Tibial nerve (tissue), 4 donors: ENCODE measurements at places on chromosomes 16 and 17. TPM values are rescaled to one million over a fixed set of nuclear protein-coding genes. Genes with fewer than 3 reads are reported as not detected.
A peak's percentile ranks its signal among the peaks of the same experiment; 100 is the strongest.

- no peak for DNase-seq
These were observed 26.1 kb downstream of the GLG1 start for GRCh38 chr16:74580833-74581232.

- DNase-seq = no peak
These were observed 2.2 kb downstream of the PLA2G15 start for GRCh38 chr16:68247400-68247799.

DNA sequence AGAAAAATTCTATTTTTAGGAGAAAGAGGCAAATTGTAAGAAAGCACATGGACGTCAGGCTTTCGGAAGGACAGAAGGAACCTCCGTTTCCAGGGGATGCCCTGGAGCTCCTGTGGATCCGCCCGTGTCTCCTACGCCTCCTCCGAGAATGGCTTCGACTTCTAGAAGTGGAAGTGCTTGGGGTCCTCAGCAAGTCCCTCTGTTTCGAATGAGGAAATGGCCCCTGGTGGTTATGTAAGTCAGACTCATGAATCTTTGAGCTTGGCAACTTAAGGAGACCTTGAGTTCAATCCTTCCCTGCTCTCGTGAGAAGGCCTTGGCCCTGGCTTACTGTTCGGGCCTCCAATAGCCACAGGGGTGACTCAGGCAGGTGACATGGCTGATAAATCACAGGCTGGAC lies 38.9 kb downstream of the COX4I1 start:
- DNase-seq = no peak

- no peak for DNase-seq
These were observed 281.8 kb downstream of the HAPSTR1 start for GRCh38 chr16:9372934-9373890.

DNA sequence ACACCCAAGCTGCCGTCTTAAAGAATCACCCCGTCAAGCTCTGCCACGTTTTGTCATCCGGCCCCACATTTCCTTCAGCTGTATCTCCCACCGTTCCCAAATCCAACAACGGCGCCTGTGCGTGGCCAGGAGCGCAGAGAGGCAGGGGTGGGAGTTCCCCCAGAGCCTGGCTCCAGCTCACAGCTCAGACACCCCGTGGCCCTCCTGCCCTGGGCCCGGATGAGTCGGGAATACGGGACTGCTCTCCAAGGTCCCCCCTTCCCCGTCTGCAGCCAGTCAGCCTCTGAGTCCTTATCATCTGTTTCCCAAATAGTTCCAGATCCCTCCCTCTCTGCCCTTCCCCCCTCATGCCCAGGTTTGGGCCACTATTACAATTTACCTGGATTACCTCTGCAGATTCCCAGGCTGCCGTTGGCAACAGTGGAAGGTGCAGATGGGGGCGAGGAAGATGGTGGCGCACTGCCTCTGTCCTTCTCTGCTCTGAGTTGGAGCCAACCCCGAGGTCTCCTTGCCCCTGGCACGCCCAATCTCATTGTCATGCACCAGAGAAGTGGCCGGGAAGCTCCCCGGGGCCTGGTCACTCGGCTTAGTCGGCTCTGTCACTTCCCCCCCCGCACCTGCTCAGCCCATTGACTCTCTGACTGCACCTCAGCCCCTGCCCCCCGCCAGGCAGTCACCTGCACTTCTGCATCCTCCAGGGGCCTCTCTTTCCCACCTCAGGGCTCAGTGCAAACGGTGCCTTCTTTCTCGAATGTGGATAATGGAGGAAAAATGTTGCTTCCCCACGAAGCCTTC lies 18.3 kb upstream of the RPTOR start:
- no peak for DNase-seq

GRCh38 chr17:59753522-59754467 lies 46.3 kb downstream of the VMP1 start:
- peak; percentile 68 for DNase-seq

- DNase-seq = no peak
These were observed 130.5 kb downstream of the NPIPB5 start for GRCh38 chr16:22641131-22641628.

GRCh38 chr17:42904110-42904469 lies 3.5 kb downstream of the G6PC1 start:
- no peak for DNase-seq

- DNase-seq = no peak
These were observed 46.4 kb upstream of the CDH13 start for GRCh38 chr16:82580298-82580890.

DNA sequence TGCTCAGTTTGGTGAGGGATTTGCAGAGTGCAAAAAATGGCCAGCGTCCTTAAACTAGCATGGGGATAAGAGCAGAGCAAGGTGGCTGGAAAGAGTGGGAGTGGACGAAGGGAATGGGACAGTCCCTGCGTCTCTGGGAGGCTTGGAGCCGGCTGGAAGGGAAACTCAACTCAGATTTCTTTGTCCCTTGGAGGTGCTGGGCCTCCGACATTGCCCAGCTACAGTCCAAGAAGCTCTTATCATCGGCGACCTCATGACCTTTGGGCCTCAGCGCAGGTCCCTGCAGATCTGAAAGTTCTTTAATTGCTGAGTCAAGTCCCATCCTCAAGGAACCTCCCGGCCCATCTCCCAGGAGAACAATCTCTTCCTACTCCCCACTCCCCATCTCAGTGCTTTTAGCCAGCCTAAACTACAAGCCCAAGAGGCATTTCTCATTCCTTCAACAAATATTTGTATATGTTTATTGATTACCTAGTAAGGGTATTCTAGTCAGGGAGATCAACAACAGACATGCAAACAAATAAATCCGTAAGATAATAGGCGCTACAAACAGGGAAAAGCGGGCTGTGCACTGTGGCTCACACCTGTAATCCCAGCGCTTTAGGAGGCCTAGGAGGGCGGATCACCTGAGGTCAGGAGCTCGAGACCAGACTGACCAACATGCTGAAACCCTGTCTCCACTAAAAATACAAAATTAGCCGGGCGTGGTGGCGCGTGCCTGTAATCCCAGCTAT lies 985 bp upstream of the TMEM107 start:
- DNase-seq = no peak

GRCh38 chr17:18326039-18326438 lies 10.9 kb downstream of the SMCR8 start:
- DNase-seq = no peak

DNA sequence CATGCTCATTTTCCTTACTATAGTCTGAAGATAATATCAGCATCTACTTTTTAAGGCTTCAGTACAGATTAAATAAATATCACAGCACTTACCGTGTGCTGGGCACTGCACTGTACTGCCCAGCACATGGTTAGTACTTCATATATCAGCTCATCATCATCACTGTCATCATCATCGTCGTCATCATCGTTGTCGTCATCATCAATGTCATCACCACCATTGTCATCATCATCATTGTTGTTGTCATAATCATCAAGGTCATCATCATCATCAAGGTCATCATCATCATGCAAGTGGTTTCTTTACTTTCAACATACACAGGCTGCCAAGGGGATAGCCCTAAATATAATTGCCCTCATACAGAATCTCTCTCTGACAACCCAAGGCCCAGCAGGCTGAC lies 275.1 kb downstream of the ABCC12 start:
- DNase-seq = no peak

- DNase-seq = no peak
These were observed 183.1 kb upstream of the COX10 start for GRCh38 chr17:13885953-13886889.

DNA sequence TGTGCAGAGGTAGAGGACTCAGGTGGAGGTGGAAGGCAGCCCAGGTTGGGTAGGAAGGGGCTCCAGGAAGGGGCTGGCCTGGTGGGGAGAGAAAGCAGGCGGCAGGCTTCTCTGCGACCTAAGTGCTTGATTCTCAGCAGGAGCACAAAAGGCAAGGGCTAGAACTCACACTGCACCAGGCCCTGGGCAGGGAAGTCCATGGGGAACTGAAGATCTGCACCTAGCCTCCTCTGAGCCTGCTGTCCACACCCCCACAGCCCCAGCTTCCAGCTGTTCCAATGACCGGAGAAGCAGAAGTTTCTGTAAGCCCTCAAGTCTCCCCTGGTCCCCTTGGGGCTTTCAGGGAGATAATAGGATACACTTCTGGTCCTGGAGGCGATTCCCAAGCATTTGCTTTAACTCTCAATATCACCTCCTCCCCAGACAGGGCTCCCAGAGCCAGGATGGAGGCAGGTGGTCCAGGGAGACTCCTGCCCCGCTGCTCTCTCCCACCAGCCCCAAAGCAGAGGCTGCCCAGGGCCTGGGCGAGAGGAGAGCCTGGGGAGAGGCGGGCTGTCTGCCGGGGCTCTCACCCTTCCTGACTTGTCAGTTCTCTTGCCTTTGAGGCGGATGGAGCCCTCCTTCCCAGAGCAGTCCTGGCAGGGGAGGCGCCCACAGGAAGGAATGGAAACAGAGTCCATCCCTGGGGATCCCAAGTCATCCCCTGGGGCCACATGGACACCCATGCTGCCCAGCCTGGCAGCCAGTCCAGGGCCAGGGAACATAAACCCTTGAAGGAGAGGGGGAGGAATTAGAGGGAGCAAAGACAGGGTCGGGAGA lies 126.0 kb downstream of the RBFOX3 start:
- no peak for DNase-seq

- DNase-seq = no peak
These were observed 7.8 kb downstream of the HIC1 start for GRCh38 chr17:2062571-2063183.

GRCh38 chr16:81668243-81669097 lies 110.6 kb upstream of the PLCG2 start:
- no peak for DNase-seq

DNA sequence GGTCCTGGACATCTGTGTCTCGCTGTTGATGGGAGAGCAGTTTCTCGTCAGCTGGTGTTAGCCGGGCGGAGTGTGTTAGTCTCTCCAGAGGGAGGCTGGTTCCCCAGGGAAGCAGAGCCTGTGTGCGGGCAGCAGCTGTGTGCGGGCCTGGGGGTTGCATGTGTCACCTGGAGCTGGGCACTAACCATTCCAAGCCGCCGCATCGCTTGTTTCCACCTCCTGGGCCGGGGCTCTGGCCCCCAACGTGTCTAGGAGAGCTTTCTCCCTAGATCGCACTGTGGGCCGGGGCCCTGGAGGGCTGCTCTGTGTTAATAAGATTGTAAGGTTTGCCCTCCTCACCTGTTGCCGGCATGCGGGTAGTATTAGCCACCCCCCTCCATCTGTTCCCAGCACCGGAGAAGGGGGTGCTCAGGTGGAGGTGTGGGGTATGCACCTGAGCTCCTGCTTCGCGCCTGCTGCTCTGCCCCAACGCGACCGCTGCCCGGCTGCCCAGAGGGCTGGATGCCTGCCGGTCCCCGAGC lies 17.9 kb downstream of the GAA start:
- DNase-seq = no peak

DNA sequence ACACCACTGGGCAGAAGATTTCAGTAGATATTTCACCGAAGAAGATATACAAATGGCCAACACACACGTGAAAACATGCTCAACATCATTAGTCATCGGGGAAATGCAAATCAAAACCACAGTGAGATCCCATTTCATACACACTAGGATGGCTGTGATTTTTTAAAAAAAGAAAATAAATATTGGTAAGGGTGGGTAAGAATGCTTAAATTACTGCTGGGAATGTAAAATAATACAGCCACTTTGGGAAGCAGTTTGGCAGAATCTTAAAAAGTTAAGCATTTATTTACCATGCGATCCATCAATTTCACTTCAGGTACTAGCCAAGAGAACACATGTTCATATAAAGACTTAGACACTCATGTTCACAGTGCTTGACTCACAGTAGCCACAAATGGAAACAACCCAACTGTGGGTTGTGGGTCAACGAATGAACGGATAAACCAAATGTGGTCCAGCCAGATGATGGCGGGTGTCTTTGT lies 6.5 kb upstream of the C16orf74 start:
- DNase-seq = no peak

DNA sequence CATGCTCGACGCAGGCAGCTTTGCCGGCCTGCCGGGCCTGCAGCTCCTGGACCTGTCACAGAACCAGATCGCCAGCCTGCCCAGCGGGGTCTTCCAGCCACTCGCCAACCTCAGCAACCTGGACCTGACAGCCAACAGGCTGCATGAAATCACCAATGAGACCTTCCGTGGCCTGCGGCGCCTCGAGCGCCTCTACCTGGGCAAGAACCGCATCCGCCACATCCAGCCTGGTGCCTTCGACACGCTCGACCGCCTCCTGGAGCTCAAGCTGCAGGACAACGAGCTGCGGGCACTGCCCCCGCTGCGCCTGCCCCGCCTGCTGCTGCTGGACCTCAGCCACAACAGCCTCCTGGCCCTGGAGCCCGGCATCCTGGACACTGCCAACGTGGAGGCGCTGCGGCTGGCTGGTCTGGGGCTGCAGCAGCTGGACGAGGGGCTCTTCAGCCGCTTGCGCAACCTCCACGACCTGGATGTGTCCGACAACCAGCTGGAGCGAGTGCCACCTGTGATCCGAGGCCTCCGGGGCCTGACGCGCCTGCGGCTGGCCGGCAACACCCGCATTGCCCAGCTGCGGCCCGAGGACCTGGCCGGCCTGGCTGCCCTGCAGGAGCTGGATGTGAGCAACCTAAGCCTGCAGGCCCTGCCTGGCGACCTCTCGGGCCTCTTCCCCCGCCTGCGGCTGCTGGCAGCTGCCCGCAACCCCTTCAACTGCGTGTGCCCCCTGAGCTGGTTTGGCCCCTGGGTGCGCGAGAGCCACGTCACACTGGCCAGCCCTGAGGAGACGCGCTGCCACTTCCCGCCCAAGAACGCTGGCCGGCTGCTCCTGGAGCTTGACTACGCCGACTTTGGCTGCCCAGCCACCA lies 9.7 kb downstream of the VASN start:
- DNase-seq = no peak

DNA sequence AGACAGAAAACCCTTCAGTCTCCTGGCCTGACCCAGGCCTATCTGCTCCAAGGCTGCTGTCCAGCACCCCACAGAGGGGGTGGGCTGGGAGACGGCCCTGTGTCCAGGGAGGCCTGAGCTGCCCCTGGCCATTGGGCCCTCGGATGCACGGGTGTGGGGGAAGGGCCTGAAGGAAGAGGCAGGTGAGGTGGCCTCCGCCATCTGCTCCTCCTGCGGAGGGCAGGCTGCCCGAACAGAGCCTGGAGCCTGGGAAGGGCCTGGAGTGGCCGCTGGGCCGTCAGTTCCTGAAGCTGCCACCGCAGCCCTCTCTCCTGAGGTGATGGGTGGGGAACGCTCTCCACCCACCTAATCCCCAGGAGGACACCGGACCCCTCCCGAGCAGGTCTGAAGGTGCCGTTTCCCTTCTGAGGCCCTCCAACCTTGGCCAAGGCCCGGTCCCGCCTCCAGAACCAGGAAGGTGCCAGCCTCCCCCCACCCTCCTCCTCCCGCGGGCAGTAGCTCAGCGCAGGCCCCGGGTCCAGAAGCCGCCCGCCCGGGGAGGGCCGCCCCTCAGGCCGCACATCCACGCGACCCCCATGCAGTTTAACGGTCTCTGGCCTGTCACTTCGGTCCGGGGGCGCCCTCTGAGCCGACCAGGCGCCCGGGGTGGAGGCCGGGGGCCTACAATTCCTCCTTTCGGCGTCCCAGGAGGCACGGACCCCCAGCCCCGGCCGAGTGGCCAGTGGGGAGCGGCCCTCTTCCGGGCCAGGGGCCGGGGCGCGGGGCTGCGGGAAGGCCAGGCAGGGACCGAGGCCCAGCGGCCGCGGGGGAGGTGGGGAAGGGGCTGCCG lies 835 bp downstream of the FBXL16 start:
- no peak for DNase-seq

The PRRT2 gene
- 12.9 TPM for total RNA-seq

The C17orf100 gene
- 3.9 TPM for total RNA-seq

The CCL4 gene
- 0.90 TPM for total RNA-seq

The ZFP1 gene
- 8.7 TPM for total RNA-seq

The CLEC18C gene
- 1.1 TPM for total RNA-seq

The HSPB9 gene
- total RNA-seq = not detected

The KRTAP1-3 gene
- not detected for total RNA-seq

The AIPL1 gene
- total RNA-seq = not detected

The HGS gene
- total RNA-seq = 92.5 TPM

The VPS9D1 gene
- total RNA-seq = 14.1 TPM

The CCDC144A gene
- 5.1 TPM for total RNA-seq

The TMC5 gene
- not detected for total RNA-seq
